ENCODE measurements at places on chromosomes 7 and 10.

GRCh38 chr7:130982160-130982638 lies 248.2 kb upstream of the KLF14 start:
- DNase-seq, result no peak

GRCh38 chr7:138768241-138768640 lies 29.6 kb upstream of the TMEM213 start:
- no peak for DNase-seq

DNA sequence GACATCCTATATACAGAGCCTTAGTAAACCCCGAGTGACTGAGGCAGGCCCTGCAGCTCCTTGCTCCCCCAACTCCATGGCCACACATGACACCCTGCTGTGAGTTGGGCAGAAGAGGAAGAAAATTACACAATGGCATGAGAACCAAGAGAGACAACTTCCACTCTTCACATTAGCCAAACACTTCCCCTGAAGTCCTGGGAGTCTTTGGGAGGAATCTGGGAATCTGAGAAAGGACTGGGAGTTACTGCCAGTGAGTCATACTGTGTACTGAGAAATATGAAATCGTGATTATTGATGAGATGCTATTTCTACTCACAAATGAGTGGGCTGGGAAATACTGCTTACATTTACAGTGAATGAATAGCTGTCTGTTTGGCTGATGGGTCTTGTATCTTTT lies 116.6 kb downstream of the SPAG6 start:
- no peak for DNase-seq

DNA sequence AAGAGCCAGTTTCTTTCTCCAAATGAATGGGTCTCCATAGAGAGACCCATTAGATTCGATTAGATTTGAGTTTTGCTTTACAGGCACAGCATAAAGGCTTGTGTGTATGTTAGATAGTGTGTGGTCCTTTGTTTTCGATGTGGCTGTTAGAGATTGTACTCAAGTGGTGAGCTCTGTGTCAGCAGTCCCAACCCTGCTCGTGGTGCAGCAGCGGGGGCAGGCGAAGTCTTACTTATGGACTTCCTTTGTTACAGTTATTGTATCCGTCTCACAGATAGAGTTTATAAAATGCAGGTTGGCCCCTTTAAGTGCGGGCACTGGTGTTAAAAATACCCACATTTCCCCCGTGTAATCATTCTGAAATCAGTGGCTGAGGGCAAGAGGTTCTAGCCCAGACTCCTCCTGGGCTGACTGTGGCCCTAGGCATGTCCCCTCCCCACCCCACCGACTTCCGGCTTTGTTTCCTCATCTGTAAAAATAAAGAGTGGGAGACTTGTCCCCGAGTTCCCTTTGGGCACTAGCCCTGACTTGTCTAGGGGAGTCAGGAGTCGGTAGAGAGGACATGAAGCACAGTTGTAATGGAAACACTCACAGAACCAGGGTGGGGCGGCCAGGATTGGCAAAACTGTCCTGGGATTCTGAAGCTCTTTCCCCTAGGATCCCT lies 28.6 kb downstream of the MTURN start:
- no peak for DNase-seq

- no peak for DNase-seq
Measured at GRCh38 chr7:151677581-151678226, 158.0 kb upstream of the RHEB start.

- no peak for DNase-seq
Measured at GRCh38 chr10:33982995-33983394, 648.5 kb upstream of the NRP1 start.

- no peak for DNase-seq
Measured at GRCh38 chr7:5591278-5591874, 167.7 kb upstream of the TNRC18 start.

DNA sequence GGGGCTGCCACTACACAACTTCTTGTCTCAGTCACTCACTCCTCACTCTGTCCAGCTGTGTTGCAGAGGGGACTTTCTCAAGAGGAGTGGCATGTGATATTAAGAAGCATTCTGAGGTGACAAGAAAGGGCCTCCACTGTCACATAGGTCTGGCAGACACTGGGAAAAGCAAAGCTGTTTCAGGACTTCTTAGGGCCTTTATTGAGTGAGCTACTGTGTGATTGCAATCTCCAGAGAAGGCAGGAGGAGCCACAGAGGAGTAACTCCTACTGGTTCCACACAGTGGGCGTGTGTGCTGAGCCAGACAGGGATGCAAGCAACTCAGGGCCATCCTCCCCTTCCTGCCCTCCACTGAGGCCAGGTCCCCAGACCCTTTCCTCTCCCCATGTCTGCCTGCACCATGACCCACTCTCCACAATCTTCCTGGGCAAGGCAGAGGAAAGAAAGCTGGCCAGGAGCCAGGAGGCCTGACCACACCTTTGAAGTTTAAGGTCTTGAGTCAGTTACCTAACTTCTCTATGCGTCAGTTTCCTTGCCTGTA lies 262.0 kb upstream of the ZMIZ1 start:
- DNase-seq, result no peak

DNA sequence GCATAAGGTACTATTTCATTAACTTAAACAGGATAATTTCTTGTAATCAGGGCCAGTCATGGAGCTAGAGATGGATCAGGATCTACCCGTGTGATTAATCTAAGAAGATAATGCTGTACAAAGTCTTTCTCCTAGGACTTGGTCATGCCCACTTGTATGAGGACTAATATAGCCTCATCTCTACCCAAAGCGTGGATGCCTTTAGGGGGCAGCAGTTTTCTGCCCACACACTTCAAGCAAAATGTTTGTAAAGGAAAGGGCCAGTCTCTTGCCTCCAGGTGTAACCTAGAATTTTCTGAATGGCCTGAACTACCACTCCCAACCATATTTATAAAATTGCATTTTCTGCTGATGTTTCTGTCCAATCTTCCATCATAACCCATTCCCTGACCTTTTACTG lies 764.0 kb upstream of the IGFBP3 start:
- no peak for DNase-seq

DNA sequence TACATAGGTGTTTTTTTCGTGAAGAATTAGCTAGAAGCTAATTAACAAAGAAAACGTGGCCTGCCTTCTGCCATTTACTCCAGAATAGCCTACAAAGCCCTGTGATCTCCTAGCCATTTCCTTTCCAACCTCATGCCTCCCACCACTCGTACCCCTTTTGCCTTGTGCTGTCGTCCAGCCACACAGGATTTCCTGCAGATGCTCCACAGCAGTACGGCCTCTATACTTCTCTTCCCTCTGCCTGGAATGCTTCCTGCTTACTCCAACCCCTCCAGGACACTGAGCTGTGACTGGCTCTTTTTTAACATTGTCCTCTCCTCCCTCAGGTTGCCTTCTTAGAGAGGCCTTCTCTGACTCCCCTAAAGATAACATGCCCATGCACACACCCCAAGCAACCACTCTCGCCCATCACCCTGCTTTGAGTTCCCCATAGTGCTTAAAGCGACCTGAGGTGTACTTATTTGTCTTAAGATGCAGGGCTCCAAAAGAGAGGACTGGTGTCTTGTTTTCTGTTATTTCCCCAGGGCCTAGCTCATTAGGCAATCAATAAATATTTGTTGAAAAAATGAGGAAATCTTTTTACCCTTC lies 32.7 kb downstream of the STK17A start:
- DNase-seq, result no peak

- no peak for DNase-seq
Measured at GRCh38 chr7:136956671-136957070, 88.2 kb downstream of the CHRM2 start.

GRCh38 chr7:98591926-98592325 lies 25.2 kb upstream of the NPTX2 start:
- DNase-seq, result no peak
